ENCODE measurements at places on chromosomes 5 and 9.
A peak's percentile ranks its signal among the peaks of the same experiment; 100 is the strongest.

DNA sequence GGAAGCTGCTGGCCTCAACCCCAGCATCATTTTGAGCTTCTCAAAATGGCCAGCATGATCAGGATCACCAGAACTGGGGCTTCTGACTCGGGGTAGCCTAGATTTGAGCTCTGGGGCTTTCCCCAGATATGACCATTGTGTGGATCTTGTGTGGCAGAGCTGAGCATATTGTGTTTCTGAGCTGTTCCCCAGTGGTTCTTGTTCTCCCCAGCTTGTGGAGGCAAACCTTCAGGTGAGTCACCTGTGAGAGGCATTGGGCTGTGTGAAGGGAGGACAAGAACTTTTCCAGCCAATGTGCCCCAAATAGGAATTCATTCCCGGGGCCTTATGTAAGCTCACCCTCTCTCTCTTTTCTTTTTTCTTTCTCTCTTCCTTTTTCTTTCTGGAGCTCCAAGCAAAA is 80.7 kb upstream of the PITX1 start:
- no peak for DNase-seq

- DNase-seq, result peak; percentile 56
Observed at GRCh38 chr9:99807276-99807852, 14.3 kb upstream of the NR4A3 start.

DNA sequence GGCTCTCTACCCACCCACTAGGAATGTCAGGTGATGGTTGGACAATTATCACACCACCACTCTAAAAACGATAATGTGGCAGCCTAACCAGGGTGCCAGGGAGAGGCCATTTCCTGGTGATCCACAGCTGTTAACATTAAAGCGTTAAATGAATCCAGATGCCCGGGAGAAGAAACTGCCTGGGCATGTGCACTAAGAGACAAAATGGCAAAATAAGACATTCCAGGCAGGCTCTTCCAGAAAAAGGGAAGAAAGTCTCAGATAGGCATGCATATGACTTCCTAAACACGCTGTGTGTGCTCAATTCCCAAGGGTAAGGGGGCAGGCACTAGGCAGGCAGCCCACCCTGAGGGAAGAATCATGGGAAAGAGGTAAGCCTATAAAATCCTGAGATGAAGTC is 4.6 kb upstream of the TXN start:
- no peak for DNase-seq

DNA sequence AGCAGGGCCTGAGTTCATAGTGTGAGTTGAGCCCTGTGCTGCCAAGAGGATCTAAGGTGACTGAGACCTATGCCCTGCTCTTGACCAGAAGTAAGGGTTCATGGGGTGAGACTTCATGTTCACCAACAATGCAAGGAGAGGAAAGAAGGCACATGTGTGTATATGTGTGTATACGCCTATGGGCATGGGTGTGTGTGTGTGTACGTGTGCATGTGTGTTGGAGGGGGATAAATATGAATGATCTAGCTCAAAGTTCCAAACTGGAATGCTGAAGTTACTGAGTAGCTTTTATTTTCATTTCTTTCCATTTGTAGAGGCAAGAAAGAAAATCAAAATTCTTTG is 25.6 kb upstream of the HAND1 start:
- no peak for DNase-seq

- DNase-seq, result no peak
Observed at GRCh38 chr5:73126381-73126780, 6.0 kb downstream of the TMEM171 start.

GRCh38 chr5:14238272-14238671 is 95.1 kb downstream of the TRIO start:
- DNase-seq, result no peak

DNA sequence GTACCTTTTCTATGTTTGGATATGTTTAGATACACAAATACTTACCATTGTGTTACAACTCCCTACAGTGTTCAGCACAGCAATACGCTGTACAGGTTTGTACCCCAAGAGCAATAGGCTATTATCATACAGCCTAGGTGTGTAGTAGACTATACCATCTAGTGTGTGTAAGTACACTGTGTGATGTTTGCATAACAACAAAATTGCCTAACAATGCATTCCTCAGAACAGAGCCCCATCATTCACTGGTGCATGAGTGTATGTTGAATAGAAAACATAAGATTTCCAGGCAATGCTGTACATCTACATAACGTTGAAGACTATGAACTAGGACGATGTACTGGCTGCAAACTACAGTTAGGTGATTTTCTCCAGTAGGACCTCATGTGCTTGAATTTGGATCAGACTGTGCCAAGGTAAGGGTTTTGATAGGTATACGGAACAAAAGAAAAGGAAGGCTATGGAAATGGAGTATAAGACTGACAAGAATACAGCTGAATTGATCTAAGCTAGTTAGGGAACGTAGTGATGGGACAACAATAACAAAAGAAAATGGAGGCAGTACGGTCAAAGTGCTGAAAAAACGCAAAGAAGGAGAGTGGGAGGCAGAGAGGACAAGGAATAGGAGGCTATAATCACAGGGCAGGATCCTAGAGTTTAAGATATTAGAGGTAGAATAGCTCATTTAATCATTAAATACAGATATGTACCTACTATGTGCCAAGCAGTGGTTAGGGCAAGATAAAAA is 46.9 kb downstream of the FNIP1 start:
- DNase-seq, result no peak

GRCh38 chr5:78000191-78000590 is 224.1 kb upstream of the TBCA start:
- no peak for DNase-seq

- DNase-seq, result no peak
Observed at GRCh38 chr5:57302164-57302563, 128.3 kb downstream of the GPBP1 start.

GRCh38 chr9:123120953-123121352 is 87.5 kb downstream of the GPR21 start:
- no peak for DNase-seq

GRCh38 chr9:136690104-136690805 is 3.0 kb upstream of the AGPAT2 start:
- no peak for DNase-seq

DNA sequence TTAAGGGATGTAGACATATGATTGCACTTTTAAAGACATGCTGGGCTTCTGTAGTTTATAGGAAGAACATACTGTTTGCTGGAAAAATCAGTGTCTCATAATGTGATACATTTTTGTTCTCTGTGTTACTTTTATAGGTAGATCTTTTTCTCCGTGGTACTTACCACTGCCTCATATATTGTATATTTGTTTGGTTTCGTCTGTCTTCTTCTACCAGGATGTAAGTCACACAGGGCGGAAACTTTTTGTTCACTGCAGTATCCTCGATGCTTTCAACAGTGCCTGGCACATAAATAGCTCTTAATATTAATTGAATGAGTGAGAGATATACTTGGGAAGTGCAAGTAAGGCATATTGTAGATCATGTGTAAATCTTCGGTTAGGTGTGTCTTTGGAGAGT is 135.4 kb downstream of the GDNF start:
- DNase-seq, result no peak

DNA sequence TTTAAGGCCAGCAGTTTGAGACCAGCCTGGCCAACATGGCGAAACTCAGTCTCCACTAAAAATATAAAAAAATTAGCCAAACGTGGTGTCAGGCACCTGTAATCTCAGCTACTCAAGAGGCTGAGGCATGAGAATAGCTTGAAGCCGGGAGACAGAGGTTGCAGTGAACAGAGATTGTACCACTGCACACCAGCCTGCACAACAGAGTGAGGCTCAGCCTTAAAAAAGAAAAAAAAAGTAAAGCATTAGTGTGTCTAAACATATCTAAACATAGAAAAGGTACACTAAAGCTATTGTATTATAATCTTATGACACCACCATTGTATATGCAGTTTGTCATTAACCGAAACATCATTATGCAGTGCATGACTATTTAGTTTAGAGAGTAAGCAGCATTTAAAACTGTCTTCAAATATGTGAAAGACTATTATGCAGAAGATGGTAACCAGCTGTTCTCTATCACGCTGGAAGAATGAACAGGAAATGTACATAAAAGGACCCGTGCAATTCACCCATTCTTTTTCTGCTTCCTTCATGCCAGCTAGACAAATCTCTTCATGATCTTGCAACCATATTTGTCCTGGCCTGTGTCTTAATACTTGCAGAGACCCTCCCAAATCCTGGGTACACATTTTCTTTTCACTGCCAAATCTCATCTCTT is 58.6 kb downstream of the ITGA1 start:
- no peak for DNase-seq

DNA sequence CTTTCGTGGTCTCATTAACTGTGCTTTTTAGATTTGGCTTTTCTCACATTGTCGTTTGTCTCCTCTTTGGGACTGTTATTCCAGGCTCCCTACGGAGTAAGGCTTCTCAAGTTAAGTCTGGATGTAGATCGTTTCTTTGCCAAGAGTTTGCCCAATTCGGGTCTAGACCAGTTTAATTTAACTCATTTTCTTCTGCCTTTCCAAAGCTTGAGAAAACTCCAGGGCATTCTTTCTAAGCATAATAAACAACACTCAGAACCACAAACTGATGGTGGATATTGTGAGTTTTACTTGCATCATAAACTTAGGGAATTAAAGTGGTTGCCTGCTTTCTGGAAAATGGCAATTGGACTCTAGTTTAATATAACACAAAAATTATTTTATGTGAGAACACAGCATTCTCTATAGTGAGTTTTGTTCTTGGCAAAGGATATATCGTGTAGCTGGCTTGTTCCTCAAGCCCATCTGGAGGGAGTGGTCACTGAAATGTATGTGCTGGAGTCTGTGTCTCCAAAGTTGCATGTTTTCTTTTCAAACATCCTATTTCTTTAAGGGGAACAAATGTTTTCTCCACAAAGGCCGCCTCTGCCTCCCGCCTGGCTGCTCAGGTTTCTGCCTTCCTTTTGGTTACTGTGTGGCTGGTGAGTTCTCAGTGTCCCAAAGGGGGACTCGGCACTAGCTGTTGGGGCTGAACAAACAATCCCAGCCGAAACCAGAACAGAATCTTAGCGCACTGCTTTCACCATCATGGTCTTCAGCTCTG is 211.3 kb upstream of the FBN2 start:
- DNase-seq, result no peak

DNA sequence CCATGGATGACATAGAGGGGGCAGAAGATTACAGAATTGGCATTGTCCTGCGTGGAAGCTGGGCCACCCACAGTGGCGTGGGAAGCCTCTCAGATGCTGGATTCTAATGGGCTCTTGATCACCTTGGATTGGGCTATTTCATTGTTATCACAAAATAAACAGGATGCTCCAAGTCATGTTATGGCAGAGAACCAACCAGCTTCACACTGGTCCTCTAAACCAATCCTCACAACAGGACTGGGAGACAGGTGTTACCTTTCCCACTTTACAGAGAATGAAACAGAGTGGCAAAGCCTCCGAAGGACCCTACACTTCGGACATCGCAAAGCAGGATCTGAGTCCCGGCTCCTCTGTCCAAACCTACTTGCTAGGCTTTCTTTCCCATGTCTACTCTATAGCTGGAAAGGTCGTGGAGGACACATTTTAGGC is 455 bp upstream of the SMIM3 start:
- DNase-seq, result no peak
